Esophagus muscularis mucosa (tissue), 4 donors: ENCODE measurements at places on chromosomes 7 and 10. TPM values are rescaled to one million over a fixed set of nuclear protein-coding genes. Genes with fewer than 3 reads are reported as not detected.
A peak's percentile ranks its signal among the peaks of the same experiment; 100 is the strongest.

The PITX3 gene
- not detected for total RNA-seq

GRCh38 chr7:6489612-6490011 is 41.9 kb upstream of the DAGLB start:
- no peaks in the 10 kb centered on the region for H3K27me3 ChIP-seq
- no peak overlapping the region for H3K4me3 ChIP-seq

The NPY4R gene
- not detected for total RNA-seq

The PIK3CG gene
- 3.3 TPM for total RNA-seq

The ITPRID1 gene
- total RNA-seq, result not detected

DNA sequence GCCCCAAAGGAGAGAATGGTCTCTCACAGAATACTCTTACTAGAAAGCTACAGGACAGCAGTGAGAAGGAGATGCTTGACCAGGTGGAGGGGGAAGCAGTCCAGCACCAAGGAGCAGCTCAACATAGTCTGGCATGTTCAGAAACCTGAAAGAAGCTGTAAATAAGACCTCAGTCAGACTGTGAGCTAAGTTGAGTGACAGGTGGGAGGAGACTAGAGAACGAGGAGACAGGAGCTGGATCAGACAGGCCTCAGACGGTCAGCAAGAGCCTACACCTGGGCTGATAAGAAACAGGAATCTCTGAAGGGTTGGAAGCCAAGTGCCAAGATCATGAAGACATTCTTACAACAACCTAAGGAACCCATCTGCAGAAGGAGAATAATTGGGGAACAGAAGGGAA is 54.5 kb downstream of the ELMO1 start:
- H3K36me3 ChIP-seq, result no peaks in the 10 kb centered on the region
- no peak overlapping the region for H3K27ac ChIP-seq

GRCh38 chr10:44153918-44154670 is 230.8 kb downstream of the CXCL12 start:
- H3K4me1 ChIP-seq, result no peaks in the 10 kb centered on the region
- H3K27ac ChIP-seq, result no peak overlapping the region
- DNase-seq, result no peak
- H3K27me3 ChIP-seq, result no peaks in the 10 kb centered on the region

- H3K27me3 ChIP-seq, result no peaks in the 10 kb centered on the region
- DNase-seq, result peak; percentile 86
- no peaks in the 10 kb centered on the region for H3K36me3 ChIP-seq
- no peak overlapping the region for H3K4me3 ChIP-seq
Observed at GRCh38 chr7:155860840-155861479, 48.7 kb upstream of the SHH start.

The SKIDA1 gene
- total RNA-seq, result 1.2 TPM

GRCh38 chr10:114911801-114912469 is 26.1 kb upstream of the TRUB1 start:
- H3K4me3 ChIP-seq, result no peak overlapping the region
- peak; percentile 75 for DNase-seq
- no peaks in the 10 kb centered on the region for H3K4me1 ChIP-seq

The CCDC146 gene
- total RNA-seq, result 14.1 TPM
